ENCODE measurements at places on chromosomes 4 and X.

DNA sequence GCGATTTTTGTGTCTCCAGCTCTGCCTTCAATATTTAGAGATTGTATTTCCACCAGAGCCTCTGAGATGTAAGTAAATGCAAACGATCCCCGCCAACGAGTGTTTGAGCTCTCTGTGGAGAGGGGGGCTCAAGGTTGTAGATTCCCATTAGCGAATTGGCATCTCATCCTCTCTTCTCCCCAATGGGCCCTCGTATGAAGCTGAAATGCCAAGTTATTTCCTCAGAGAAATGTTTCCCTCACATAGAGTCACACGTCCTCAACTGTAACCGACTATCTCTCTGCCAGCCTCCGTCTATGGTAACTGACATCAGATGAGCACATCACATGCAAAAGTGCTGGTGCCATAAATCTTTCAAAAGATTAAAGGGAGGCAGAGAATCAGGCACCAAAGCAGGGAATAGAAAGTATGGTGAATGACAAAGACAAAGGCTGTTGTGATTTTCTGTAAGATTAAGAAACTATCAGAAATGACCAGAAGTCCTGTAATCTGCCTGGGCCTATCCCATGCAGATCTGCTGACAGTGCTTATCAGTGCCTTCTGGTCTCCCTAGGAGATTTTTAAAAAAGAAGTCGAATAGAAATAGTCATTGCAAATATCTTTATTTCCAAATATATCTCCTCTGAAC lies 157.1 kb downstream of the PDGFRA start:
- no peak for DNase-seq

DNA sequence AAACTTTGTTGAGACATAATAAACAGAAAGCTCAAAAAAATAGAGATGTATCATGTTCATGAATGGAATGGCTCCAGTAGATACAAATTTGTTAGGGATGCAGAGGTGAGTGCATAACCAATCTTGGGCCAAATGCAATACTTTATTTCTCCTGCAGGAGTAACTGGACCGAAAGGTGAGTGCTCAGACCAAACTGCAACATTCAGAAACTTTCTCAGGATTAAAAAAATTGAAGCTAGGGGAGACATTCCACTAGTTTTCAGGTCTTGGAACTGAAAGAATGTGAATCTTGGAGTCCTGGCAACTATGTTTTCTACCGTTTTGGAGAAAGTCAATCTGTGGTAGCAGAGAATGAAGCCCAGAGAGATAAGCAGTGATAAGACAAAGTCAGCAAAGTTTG lies 21.2 kb upstream of the LCORL start:
- no peak for DNase-seq

GRCh38 chr4:58749206-58749605 lies 1639.0 kb upstream of the IGFBP7 start:
- no peak for DNase-seq

DNA sequence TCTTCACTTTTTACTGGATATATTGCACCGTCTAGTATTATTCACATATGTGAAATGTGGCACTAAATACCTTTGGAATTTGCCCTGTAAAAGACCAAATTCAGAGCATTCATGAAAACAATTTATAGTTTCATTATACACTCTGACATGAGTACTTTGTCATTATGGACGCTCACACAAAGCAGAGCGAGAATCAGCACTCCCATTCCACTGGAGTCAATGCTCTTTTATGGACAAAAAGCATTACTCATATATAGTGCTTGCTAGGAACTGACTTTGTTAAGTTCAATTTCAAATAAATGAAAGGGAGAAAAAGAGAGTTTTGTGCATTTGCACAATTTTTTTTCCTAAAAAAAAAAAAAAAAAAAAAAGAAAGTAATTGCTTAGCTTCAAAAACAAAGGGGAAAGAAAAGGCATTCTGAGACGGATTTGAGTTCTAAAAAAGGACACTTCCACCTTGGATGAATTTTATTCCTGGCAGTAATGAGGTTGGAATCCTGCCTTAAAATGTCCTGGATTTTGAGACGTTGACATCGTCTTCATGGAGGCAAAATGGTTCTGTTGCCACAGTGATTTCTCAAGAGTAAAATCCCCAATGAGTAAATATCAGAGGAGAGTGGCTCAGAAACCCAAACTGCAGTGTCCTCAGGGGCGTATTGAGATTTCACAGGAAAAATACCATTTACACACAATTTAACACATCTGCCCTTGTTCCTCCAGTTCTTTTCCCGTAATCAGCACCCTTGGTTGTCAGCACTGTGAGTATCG lies 34.8 kb downstream of the CCDC149 start:
- no peak for DNase-seq
